MG63 (cell line): ENCODE measurements at places on chromosomes 2 and 18. TPM values are rescaled to one million over a fixed set of nuclear protein-coding genes. Genes with fewer than 3 reads are reported as not detected.
A peak's percentile ranks its signal among the peaks of the same experiment; 100 is the strongest.

The SERPINB10 gene
- not detected in 2 replicates for total RNA-seq

The IL37 gene
- 3.1 and 6.9 TPM in 2 replicates for total RNA-seq

GRCh38 chr2:29703336-29703735 is 218.1 kb downstream of the ALK start:
- no peak for DNase-seq

GRCh38 chr2:100984892-100985307 is 17.2 kb upstream of the RPL31 start:
- peak; percentile 53 for DNase-seq

DNA sequence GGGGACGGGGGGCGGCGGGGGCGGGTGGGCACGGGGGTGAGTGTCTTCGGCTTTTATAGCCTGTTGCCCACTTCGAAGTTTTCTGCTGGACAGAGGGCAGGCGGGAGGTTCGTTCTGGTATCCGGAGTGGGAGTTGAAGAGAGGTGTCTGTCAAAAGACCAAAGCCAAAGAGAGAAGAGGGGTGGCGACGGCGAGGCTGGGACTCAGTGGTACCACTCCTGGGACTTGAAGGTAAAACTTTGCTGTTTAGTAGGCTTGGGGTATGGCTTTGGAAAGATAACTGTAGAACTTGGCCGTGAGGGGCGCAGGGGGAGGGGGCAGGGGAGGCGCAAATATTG is 215.8 kb upstream of the DTNA start:
- DNase-seq, result no peak

DNA sequence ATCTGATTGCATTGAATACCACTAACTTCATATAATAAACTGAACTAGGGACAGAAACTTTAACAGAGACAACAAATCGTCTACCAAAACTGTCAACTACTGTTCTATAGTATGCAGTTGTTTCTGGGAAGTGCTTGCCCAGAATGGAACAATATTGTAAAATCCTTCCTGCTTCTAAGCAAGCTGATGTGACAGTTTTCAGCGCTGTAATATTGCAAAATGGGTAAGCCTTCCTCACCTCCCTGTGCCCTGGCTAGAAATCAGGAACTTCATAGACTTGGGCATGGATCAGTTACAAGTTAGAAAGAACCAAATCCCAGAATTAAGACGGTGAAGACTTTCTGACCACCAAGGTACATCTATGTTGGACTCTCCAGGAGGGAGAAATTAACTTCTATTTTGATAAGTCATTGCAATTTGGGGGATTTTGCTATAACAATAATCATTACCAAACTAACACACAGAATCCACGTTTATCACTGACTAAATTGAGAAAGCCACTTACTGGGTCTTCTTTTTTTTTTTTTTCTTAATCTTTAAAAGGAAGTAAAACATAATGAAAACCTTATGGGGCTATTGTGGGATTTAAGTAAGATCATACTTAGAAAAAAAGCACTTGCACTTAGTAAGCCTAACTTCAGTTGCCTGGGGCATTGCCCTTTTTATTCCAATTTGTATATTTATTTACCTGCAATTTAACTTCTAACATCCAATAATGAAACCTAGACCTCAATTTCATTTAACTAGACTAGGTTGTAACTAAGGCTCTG is 261.5 kb downstream of the TRIB2 start:
- DNase-seq, result no peak
